Mesothelial cell of epicardium (in vitro differentiated cells): ENCODE measurements at places on chromosomes 7 and 10.

DNA sequence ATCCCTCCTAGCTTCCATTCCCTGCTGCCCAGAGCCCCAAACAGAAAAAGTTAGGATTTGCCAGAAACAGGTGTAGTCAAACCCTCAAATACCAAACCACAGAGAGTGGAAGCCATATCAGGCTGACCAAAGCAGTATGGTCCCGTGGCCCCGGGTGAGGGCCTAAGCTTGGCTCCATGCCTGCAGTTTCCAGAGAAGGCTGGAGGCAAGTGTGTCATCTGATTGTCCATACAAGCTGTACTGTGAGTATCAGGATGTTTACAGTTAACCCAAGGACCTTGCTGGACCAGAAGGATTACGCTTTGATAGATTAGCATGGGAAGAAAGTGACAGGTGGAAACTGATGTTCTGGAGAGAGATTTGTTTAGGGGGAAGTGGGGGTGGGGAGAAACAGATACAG lies 96.3 kb downstream of the PRKAG2 start:
- DNase-seq, result no peak

GRCh38 chr10:123154711-123155505 lies 706 bp downstream of the BUB3 start:
- DNase-seq, result peak; percentile 74

DNA sequence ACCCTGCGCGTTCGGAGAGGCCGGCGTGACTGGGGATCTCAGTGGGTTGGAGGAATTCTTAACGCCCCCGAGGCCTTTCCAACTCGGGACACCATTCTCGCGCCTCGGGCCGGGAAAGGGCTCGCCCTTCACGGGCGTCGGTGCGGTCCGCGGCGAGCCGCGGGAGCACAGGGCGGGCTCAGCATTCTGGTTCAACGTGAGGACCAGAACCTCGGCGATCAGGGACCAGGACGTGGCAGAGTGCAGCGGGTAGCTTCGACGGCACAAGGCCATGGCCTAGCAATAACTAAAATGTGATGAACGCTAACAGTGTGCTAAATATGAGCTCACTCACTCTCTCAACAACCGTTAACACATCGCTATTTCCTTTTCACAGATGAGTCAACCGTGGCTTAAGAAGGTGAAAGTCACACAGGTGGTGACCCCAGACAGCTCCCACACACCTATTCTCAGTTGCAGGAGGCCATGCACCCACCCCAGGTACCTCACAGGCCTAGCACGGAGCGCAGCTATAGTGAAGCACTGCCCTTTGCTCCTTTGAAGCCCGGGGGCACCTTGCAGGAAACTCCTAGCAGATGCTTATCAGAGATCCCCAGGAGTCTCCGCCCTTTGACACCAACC lies 4.5 kb upstream of the EMX2 start:
- DNase-seq, result no peak

GRCh38 chr7:127380479-127380878 lies 12.0 kb downstream of the ZNF800 start:
- DNase-seq, result no peak

DNA sequence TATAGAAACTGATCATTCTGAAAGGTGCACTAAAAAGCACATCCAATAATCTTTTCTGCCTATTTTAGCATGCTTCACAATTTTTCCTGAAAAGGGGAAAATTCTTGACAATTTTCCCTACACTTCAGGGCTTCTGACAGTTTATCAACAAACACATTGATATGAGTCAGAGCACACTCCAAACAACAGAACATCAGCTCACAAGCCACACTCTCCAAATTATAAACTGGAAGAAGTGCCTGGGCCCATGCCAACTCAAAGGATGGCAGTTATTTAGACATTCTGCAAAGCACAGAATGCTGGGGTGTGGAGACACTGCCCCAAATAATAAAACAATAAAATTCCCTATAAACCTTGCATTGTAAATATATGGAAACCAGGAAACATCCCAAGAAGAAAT lies 90.8 kb downstream of the ELAPOR2 start:
- DNase-seq, result no peak

DNA sequence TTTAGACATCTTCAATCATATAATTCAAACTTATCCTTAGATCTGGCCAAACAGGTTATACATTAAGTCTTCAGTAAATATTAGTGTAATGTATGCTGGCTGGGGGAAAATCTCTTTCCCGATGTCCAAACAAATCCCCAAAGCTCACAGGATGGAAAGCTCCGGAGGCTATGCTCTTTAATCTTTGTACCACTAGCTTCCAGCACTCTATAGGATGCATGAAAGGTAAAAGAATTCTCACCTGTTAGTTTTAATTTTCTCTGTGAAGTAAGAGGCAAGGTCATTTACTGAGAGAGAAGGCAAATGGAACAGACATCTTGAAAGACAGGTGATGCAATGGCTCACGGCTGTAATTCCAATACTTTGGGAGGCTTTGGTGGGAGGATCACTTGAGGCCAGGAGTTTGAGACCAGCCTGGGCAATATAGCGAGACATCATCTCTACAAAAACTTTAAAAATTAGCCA lies 99.8 kb upstream of the KIF5B start:
- no peak for DNase-seq

DNA sequence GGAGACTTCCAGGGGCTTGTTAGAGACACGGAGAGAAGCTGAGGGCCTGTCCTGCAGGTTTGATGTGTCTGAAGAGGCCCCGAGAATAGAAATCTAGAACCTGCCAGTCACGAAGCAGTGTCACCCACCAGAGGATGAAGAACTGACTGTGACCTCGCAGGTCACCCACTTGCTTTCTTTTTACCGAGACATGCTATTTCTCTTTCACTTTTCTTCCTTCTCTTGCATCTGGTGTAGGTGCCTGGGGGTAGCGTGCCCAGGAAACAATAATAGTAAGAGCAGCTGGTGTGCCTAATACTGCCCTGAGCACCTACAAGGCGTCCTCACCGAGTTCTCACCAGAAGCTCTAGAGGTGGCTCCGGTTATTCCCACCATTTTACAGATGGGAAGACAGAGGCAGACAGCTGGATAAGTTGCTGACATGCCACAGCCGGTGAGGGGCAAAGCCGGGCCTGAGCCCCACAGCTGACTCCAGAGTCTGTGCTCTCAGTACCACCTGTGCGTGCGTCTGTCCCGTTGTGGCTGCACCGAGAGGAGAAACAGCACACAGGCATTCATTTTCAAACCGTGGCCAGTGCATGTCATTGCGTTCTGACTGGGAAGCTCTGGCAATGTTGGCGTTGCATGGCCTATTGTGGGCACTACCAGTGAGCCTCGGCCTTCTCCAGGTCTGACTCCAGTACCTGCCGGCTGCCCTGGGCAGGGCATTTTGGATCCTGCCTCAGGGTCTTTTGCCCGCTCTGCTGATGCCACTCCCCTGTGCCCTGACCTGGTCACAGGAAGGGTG lies 7.8 kb downstream of the CHST3 start:
- DNase-seq, result no peak

GRCh38 chr7:8259586-8260222 lies 2.3 kb downstream of the ICA1 start:
- DNase-seq, result no peak

- no peak for DNase-seq
These were observed 27.9 kb downstream of the KAZALD1 start for GRCh38 chr10:101089520-101090299.

DNA sequence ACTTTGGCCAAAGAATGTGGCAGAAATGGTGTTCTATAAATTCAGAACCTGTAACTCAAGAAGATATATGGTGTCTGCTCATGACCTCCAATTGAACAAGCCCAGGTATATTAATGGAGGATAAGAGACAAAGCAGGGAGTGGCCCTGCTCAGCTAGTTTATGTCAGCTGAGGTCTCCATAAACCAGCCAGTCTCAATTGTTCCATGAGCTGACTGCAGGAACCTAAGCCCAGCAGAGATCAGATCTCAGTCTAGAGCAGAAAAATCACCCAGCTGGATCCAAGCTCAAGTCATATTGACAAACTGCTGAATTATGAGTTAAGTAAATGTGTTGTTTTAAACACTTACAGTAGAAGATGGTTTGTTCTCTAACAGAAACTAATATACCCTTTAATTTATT lies 105.5 kb upstream of the SGCE start:
- DNase-seq, result no peak

GRCh38 chr7:39017369-39017915 lies 39.7 kb downstream of the POU6F2 start:
- no peak for DNase-seq

- DNase-seq, result no peak
These were observed 150.9 kb upstream of the MEOX2 start for GRCh38 chr7:15837306-15837950.

DNA sequence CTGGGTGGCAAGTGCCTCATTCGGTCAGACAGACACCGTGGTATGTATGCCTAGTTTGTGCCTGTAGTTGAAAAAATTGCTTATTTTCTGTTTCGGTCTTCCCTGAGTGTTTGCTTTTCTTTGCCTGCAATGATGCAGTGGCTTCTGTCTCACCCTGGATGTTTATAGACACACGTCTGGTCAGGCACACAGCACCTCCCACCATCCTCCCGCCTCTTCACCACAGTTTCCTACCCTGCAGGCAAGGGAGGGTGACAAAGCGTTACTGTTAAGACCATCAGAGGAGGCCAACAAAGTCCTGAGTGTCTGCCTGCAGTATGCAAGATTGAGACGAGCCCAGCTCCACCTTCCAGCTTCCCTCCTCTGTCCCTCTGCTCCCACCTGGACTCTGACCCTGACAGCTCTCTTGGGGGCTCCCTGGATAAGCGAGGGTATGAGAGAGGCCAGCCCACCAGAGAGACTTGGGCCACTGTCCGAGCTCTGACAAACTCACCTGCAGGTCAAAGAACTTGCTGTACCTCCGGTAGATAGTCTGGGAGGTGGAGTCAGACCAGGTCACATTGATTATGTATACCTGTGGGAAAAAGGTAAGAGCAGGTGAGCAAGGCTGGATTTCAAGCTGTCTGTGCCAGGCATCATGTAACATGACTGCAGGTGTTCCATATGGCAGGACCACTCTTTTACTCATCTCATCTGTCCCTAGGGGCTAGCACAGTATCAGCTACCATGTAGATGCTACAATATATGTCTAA lies 54.4 kb downstream of the SH3PXD2A start:
- DNase-seq, result no peak

DNA sequence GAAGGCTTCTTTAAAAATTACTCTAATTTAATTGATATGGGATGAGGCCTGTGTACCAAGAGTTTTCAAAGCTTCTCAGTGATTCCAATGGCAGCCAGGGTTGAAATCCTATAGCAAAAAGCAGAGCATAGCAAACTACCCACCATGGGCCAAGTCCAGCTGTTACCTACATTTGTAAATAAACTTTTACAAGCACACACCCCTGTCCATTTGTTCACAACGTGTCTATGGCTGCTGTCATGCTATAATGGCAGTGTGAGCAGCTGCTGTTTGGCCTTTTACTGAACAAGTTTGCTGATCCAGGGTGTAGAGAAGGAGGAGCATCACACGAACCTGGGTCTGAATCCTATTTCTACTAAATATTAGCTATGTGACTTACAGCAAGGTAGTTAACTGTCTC lies 50.0 kb downstream of the NPY start:
- DNase-seq, result no peak

- peak; percentile 36 for DNase-seq
These were observed 183.4 kb downstream of the SORCS3 start for GRCh38 chr10:104824380-104825006.

DNA sequence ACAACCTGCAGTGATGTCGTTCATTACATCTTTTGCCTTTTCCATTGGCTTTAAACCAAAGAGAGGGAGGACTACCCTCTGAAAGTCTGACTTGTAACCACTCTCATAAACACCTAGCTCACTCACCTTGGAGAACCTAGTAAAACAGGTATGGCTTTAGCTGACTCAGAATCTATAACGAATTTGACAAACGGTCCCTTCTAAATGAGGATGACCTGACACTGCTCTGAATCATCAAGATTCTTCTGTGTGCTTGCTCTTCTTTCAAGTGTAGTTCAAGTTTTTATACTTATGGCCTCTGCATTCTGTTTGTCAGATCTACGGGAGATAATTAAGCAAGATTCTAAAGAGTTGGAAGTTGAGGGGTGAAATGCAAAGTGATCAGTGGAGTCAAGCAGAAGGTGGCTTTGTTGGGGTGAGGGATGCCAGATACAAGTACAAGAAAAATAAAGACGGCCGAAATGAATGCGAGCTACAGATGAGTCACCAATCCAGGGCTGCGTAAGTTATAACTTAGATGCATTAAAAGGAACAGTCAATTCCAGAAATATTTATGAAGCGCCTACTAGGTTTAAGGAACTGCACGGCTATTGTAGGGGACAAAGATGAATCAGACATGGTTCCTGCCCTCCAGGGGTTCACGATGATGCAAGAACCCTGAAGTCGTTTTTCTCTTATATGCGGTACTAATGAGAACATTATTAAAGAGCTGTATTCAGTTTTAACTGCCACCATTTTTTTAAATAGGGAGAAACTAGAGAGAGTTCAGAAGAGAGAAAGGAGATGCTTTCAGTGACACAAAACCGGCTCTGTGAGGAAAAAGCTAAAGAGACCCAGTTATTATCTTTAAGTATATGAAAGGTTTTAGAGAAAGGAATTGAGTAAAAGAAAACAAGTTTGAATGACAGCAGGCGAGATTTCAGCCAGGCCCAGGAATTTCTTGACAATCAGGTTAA lies 6.5 kb downstream of the HIPK2 start:
- no peak for DNase-seq

DNA sequence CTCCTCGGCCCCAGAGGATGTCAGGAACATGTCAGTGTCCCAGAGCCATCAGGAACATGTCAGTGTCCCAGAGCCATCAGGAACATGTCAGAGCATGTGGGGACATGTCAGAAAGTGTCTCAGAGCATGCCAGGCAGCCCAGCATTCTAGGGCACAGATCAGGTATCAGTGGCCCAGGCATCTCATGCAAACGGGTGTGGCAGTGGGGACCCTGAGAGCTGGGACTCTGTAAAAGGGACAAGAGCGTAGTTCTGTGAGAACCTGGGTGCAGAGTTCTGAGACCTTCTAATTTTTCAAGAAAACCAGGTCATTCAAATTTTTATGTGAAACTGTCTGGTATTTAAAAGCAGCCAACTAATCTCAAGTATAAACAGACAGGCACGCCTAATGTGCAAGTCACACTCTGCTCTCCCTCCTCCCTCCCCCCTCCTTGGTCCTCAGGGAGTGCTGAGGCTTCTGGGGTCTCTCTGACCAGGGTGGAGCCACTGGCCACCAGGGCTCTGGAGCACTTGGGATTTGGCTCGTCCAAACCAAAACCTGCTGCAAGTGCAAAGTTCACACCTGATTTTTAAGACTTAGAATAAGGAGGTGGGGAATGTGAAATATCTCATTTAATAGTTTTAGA lies 64.6 kb downstream of the ALOX5 start:
- DNase-seq, result no peak

DNA sequence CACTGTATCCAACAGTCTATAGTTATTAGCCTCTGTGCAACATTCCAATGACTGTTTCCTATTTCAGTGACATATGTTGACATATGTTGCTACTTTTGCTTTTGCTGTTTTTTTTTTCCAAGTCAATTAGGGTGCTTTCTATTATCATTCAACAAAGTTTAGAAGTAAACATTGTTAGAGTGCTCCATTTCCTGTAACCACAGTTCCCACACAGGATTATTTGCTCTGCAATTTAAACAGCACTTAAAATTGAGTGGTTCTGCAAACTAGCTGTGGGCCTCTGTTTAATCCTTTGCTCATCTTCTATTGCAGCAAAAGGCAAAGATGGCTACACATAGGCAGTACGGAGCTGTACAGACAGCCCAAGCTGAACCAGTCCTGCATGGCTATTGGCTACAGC lies 46.5 kb upstream of the PTN start:
- no peak for DNase-seq

GRCh38 chr10:28558923-28559508 lies 26.1 kb downstream of the WAC start:
- no peak for DNase-seq

- no peak for DNase-seq
These were observed 97.6 kb downstream of the LYZL2 start for GRCh38 chr10:30531751-30532530.

GRCh38 chr10:51760864-51761640 lies 61.7 kb upstream of the CSTF2T start:
- DNase-seq, result no peak
